Epithelial cell of prostate (primary cell): ENCODE measurements at places on chromosomes 2 and 18.

DNA sequence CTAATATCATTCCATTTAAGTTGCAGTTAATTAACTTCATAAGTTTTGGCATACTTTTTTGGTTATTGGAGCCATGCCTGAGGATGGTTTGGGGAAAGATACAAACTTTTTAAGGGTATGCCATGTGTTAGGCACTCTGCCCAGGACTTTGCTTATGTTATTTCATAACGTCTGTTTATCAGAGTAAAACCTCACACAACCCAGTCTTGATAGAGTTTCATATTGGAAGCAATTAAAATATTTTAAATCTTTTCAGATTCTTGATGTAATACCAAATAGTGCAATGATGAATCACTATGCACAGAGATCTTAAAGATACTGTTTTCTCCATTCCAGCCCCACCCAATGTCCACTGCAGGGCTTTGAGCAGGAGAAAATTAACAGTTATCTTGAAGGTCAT, 529.1 kb upstream of the HNMT start:
- no peak for DNase-seq

DNA sequence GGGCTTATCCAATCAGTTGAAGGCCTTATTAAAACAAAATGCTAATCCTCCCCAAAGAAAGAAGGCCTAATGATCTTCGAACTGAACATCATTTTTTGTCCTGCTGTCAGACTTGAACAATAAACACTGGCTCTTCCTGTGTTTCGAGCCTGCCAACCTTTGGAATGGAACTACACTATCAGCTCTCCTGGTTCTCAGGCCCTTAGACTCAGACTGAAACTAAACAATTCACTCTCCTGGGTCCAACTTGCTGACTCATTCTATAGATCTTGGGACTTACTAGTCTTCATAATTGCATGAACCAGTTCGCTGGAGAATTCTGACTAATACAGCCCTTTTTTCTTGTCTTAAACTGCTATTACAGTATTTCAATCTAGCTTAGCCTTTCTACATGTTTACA, 235.2 kb downstream of the LNPK start:
- no peak for DNase-seq

DNA sequence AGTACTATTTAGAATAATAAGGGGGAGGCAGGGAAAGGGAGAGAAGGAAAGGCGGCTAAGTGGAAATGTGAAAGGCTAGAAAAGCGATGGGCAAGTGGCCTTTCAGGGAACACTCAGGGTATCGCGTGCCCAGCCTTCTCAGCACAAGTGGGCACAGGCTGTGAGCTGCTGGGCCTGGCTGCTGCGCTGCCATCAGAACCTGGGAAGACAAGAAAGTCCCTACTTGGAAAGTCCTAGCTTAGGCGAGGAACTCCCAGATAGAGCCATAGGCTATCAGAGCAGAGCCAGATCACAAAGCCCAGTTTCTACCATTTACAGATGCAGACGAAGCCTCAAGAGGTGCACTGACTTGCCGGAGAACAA, 9.8 kb upstream of the FZD7 start:
- no peak for DNase-seq

- DNase-seq: no peak
These were observed 610 bp downstream of the SPC25 start for GRCh38 chr2:168889635-168890005.

GRCh38 chr2:146451972-146452371, 1392.9 kb upstream of the ACVR2A start:
- no peak for DNase-seq

DNA sequence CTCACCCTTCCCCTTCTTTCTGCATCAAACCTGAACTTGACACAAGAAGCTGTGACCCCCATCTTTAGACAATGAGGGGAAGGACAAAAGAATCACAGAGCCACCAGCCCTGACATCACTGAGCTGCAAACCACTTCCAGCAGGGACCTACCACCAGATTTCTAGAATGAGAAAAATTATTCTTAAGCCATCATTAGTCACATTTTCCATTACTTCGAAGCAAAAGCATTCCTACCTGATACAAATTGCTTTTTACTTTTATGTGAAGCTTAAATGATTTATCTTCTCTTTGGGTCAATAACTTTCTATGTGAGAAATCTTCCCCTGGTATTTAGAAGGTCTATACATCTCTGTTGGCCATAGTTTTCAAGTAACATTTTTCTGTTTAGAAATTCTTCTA, 134.8 kb downstream of the TCF4 start:
- no peak for DNase-seq

GRCh38 chr2:60958800-60959199, 58.7 kb upstream of the PEX13 start:
- peak; percentile 99 for DNase-seq

DNA sequence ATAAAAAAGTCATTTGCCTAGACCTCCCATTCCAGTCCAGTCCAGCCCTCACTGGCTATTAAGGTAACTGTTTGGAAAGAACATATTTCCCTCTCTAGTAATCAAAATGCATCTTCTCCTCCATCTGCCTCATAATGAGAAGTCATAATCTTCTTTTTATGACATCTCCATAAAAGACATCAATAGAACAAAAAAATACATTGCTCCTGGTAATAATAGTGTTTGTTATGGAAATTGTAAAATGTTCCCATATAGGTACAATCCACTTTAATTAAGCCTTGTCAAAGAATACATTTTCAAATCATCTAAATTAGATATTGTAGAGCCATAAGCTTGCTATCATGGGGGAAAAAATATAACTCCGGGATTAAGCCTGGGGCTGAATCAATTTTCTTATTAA, 461.6 kb downstream of the LRATD1 start:
- DNase-seq: no peak

DNA sequence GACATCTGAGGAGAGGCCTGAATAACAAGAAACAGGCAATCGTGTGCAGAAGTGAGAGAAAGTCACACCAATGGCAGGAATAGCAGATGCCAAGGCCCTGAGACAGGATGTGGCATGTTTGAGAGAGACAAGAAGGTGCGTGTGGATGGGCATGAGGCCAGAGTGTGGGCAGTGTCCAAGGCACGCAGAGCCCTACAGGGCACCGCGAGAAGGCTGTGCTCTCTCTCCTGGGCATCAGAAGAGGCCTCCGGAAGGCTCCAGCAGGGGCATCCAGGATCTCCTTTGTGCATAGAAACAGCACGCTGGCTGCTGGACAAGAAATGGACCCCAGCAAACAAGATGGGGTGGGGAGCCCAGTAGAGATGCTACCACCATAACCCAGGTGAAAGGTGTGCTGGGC, 239.0 kb upstream of the RAB6C start:
- DNase-seq: no peak

GRCh38 chr2:161219211-161219610, 59.0 kb downstream of the TANK start:
- no peak for DNase-seq

DNA sequence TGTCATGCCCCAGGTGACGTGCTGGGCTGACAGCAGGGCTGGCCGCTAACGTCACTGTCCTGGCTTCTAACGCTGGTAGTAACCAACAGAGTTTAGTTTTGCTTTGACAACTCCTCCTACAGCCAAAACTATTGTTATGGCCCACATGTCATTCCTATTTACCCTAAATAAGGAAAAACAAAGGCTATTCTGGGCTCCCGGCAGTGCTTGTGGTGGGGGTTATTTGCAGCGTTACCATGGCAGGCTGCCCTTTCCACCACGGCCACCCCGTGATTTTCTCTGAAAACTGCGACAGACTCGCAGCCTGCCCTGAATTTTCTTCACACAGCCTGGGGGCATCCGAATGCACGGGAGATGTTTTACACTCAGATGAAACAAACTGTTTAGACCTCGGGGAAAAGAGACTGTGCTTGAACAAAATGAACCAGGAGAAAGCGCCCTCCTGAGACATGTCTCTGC, 115.2 kb downstream of the FAM210A start:
- DNase-seq: no peak

GRCh38 chr2:16031058-16031847, 90.9 kb downstream of the MYCN start:
- no peak for DNase-seq

- no peak for DNase-seq
These were observed 5.0 kb upstream of the IL18RAP start for GRCh38 chr2:102417946-102418345.

DNA sequence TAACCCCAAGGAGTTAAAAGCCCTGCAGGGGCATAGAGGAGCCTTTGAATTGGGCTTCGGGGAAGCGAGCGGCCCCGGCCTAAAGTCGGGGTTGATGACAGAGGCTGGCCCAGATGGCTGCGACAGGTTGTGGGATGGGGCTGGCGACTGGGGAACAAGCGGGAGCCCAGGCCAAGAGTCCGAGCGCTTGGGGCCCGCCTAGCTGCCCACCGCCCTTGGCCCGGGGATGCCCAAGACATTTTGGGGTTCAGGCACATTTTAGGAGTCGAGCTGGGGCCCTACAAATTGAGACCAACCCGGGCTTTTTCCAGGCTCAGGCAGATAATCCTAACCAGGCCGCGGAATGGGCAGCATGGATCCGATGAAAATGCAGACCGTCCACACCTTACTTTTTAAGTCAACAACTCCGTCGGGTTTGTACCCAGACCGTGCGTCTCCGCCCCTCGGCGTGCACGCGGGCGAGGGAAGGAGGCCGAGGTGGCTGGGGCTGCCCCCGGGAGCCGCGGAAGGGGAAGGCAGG, 507 bp downstream of the RTKN start:
- DNase-seq: no peak

DNA sequence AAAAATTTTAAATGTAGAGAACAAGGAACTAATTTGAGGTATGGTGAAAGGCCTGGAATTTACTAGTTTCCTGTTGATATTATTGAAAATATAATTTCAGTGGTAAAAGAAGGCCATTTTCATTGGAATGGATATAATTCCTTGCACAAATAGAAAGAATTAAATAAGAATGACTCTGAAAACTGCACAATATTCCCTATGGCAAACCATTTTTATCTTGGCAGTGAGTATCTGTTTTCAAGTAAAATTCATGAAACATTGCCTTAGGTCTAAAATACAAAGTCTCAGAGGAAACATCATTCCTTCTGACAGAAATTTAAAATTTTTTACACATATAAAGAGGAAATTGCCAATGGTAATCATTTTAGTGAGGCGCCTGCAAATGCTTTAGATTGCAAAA, 1468.3 kb downstream of the LRP1B start:
- no peak for DNase-seq

- no peak for DNase-seq
These were observed 101.6 kb downstream of the ANTXR1 start for GRCh38 chr2:69114534-69114933.

- DNase-seq: no peak
These were observed 309.9 kb upstream of the RAB12 start for GRCh38 chr18:8299054-8299980.

DNA sequence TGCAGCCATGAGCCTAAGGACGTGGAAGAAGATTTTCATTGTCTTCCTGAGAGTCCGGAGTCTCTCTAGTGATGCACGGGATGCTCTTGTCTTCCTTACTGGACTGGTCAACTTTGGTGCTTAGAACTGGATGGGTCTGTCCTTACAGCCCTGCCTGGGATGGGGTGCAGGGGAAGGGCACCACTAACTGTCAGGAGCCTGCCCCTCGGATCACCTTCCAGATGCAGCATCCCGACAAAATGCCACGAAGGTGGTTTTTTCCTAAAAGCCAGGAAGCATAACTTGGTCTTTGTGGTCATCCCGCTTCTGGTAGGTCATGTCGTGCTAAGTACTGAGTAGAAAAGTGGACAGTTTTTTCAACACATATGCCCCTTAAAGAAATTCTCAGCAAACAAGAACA, 207.4 kb upstream of the TWIST2 start:
- DNase-seq: no peak

- no peak for DNase-seq
These were observed 40.6 kb downstream of the SPC25 start for GRCh38 chr2:168849610-168850009.

DNA sequence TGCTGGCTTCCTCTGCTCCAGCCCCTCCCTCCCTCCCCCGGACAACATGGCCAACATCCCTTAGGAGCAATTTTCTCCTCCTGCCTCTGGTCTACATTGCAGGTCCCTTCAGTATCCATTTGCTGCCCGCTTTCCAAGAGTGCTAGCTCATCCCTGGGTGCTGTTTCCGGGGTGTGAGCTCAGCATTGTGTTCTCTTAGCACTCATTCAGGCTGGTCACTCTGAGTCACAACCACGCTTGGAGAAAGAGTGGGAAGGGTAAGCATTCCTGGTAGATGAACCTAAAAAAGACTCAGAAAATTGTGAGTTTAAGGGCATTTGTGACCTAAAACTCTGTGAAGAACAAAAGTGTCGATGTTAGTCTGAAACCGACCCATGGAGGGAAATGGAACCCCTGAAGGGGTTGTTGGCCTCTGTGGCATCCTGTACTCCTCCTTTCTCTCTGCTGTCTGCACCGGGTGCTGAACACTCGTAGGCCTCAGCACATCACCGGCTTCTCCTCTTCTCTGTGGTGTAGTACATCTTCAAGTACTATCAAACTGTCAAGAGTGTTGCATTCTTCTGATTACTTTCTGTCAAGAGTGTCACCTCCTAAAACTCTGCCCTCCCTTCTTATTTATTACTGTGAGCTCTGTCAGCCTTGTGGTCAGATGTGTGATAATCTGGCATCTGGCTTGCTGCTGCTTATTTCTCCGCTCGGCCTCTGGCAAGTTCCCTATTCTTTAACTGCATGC, 73.0 kb downstream of the CTNNA2 start:
- no peak for DNase-seq

GRCh38 chr2:176535467-176536113, 266.3 kb downstream of the MTX2 start:
- peak; percentile 48 for DNase-seq

GRCh38 chr2:55049043-55049820, 1.0 kb downstream of the RTN4 start:
- no peak for DNase-seq

DNA sequence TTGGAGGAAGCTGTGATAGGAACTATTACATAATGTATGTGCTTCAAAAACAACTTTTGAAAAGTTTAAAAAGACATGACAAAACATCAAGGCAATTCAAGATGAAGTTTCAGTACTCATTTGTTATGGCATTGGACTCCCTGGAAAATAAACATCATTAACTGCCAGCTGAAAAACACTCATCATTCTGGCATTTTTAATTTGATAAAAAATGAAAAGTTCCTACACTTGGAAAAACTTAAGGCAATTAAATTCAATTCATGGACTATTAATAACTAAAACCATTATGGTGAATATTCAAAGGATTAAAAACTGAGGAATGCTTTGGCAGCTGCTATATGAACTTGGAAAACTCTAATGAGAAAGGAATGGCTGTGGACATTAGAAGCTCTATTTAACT, 8.5 kb downstream of the TYW5 start:
- no peak for DNase-seq

DNA sequence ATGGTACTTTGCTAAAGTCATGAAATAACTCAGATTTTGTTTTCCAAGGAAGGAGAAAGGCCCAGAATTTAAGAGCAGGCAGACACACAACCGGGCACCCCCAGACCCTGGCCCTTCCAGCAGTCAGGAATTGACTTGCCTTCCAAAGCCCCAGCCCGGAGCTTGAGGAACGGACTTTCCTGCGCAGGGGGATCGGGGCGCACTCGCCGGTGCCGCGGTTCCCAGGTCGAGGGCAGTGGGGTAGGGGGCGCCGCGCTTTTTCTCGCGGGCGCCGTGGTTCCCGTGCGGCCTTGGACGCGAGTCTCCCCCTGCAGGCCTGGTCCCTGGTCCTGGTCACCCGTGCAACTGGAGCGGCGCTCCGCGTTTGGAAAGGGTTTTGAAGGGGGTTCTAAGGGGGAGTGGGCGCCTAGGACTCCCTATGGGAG, 1.2 kb downstream of the ZNF236 start:
- no peak for DNase-seq

- no peak for DNase-seq
These were observed at the start of gene GAREM2 for GRCh38 chr2:26172871-26173775. TSS of gene GAREM2 (plus strand) at chr2:26173088. CDS start at chr2:26173221, 133 bp downstream.
